ENCODE measurements at places on chromosomes 1 and 21.

GRCh38 chr21:38511662-38512243 lies 13.5 kb upstream of the ERG start:
- DNase-seq = no peak

GRCh38 chr1:245588116-245588639 lies 433.4 kb downstream of the KIF26B start:
- DNase-seq = no peak

DNA sequence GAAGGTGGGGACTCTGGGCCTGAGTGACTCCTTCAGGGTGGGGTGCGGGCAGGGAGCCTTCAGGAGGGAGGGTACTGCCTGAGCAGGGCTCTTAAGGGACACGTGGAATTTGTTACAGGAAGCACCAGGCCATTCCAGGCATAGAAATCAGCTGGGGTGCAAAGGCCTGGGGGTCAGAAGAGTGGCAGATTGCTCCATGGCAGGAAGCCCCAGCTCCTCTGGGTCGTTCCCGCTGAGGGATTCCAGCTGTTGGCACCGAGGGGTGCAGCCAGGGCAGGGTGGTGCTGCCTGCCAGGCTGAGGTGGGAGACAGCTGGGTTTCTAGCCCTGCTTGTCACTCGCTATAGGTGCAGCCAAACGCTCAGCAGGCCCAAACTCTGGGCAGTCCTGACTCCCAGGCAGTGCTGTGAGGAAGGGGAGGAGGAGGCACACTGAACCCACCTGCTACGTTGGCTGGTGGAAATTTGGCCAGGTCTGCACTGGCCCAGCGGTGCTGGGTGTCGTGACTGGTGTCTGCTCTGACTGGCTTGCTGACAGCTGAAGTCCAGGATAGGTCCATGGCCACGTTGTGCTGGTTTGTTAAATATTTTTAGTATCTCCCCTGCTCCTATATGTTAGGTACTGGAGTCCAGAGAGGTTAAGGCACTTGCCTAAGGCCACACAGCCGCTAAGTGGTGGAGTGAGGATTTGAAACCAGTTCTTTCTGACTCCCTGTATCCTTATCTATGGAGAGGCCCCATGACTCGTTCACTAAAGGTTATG lies 19.3 kb downstream of the TNFRSF1B start:
- no peak for DNase-seq

DNA sequence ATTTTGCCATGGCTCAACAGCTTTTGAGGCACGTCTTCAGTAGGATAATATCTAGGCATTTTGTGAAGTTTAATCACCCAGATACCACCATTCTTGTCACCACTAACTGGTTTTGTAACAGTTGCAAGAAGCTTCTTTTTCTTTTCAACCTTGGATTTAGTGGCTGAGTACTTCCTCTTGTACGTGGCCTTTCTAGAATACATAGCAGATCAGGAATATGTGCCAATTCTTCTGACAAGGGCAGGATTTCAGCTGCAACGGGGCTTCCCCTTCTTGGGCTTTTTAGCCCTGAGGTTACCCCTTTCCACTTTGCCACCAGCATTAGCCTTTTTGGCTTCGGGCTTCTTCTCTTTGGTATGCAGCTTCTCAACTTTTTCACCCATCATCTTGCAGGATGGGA lies 79.3 kb upstream of the WARS2 start:
- no peak for DNase-seq

- no peak for DNase-seq
Measured at GRCh38 chr1:115545096-115545720, 96.6 kb upstream of the VANGL1 start.

- DNase-seq = peak; percentile 80
Measured at GRCh38 chr1:119453021-119453420, 38.1 kb downstream of the HSD3B2 start.

- DNase-seq = no peak
Measured at GRCh38 chr1:66295803-66296202, 238.2 kb upstream of the SGIP1 start.

GRCh38 chr1:36654586-36654985 lies 171.9 kb upstream of the CSF3R start:
- DNase-seq = no peak

- no peak for DNase-seq
Measured at GRCh38 chr1:151835596-151835995, 4.0 kb upstream of the RORC start.

- peak; percentile 72 for DNase-seq
Measured at GRCh38 chr1:150165622-150166612, 16.2 kb downstream of the PLEKHO1 start.

DNA sequence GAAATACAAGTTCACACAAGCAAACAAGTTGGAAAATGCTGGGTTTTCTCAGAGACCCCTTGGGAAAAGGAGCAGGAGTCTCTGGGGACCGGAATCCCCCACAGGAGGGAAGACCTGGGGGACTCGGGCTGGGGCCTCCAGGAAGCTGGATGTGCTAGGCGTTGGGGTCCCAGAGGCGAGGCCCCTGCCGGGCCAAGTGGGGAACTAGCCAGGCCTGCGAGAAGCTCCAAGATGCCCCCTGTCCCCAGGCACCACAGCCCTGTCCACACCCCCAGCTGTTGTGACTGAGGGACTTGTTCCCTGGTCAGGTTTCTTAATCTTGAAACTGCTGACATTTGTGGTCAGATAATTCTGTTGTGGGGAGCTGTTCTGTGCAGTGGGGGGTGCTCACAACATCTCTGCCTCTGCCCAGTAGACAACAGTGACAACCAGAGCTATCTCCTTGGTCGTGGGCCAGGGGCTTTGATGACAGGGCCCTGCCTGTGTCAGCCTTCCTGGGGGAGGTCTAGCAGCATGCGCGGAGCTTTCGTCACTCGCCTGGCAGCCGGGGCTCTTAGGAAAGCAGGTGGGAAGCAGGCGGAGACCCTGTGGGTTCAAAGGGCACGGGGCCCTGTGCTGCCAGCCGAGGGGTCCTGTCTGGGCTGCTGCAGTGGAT lies 126.4 kb upstream of the ARHGEF16 start:
- DNase-seq = peak; percentile 38

DNA sequence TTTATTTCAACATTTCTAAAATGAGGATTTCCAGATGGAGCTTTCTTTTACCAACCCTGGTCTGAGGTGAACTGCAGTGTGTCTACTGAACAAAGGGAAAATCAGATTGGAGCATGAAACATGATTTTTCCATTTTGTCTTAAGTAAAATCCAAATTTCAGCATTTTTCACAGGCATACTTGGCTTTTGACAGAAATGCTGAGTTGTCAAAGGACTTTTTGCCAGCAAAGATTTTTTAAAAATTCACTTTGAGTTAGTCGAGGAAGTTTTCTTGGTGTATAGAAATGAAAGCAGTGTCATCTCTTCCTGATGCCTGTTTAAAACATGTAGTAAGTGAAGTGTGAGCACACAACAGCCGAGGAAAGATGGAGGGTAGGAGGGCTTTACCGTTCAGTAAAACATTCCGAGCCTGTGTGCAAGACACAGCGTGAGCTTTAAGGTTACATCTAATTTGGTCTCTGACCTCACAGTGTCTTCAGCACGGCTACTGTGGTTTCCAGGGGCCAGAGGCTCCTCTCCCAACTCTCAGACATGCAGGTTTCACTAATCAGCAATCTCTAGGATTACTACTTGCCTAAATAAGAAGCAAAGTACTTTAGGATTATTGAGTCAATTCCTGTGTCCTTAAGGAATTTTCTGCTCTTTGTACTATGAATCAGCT lies 45.9 kb downstream of the SAMD13 start:
- DNase-seq = peak; percentile 33

- no peak for DNase-seq
Measured at GRCh38 chr1:46248122-46248920, 758 bp downstream of the RAD54L start.

- no peak for DNase-seq
Measured at GRCh38 chr1:172004671-172005070, 163.4 kb downstream of the DNM3 start.

DNA sequence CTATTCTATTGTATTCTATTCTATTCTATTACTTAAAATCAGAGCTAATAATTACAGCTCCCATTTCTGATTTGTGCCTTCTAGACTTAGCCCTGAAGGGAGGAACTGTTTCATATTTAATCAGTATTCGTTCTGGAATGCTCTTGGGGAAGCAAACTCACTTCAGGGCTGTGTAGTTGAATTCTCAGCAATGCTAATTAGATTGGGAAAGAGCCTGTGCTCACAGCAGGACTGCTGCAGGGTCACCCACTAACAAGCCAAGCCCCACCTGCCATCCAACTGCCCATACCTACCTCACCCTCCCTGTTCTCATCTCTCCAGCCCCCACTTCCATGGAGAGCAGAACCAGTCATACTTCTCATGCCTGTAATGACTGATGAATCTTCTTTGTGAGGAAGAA lies 464.2 kb downstream of the PTPRU start:
- DNase-seq = no peak

- peak; percentile 46 for DNase-seq
Measured at GRCh38 chr21:37266515-37267221, 466 bp downstream of the VPS26C start.

DNA sequence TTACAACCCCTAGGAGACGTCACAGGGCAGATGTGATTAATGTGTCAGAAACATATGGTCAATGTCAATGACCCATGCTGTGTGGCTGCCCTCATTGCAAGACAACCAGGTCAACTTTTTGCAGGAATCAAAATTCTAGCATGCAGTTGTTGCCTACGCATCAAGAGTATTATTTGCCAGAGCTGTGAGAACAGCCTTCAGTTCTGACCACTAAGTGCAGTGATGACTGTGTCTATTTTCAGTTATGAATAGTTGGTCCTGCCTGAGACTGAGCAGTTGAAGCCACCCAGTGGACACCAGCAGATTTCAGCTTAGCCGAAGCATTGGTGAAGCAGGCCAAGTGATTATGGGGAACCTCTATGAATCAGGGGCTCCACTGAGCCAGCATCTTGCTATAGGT lies 47.3 kb downstream of the LYPLAL1 start:
- DNase-seq = peak; percentile 70

- no peak for DNase-seq
Measured at GRCh38 chr1:74908797-74909196, 175.8 kb downstream of the TYW3 start.

DNA sequence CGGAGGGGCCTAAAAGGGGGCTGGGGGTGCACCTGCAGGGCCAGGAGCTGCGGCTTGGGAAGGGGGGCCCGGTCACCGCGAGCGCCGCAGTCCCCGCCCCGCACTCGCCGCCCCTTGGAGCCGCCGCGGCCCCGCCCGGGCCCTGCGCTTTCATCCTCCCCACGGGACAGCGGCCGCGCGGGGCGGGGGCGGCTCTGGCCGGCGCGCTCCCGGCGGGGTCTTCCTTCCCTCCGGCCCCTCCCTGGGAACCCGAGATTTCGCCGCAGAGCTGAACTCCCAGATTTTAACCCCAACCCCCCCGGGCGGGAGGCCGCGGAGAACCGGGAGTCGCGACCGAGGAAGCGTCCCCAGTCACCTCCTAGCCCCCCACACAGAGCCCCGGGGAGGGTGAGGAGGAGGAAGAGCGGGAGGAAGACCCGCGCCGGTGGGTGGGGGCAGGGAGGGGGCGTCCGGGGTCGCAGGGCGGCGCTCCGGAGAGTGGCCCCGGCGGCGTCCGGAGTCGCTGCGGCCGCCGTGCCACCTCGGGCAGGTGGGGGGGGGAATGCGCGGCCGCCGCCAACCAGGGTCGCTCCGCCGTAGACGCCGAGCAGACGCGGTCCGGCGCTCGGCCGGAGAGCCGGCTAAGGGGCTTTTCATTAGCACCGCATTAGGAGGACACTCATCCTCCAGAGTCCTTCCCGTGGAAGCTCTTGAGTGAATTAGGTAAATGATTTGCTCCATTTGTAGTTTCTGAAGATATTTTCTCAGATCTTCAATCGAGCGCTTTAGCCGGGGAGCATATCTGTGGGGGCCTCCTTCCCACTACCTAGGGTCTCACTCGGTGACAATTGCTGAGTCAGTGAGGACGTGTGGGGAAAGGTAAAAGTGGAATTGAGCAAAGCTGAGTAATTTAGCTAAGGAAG lies 31.6 kb upstream of the NFIA start:
- DNase-seq = peak; percentile 9

- no peak for DNase-seq
Measured at GRCh38 chr1:162561616-162562469, at the start of gene UAP1. Gene UAP1 (plus strand): TSS chr1:162561722. CDS start chr1:162566069, 4,347 bp downstream.

DNA sequence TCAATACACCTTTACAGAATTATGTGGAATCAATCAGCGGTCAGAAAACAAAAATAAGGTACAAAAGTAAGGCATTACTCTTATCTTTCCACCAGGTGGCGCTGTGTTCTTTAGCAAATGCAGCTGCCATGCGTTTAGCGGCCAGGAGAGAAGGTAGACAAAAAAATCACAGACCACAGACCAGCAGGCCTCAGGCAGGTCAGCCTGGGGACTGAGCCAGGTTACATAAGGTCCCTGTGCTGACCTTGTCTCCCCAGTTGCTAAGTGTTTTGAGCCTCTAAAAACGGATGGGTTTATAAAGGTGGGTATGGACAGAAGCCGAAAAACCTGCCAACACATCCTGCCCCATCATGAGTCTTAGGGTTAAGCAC lies 2.8 kb downstream of the RGS16 start:
- DNase-seq = peak; percentile 88

DNA sequence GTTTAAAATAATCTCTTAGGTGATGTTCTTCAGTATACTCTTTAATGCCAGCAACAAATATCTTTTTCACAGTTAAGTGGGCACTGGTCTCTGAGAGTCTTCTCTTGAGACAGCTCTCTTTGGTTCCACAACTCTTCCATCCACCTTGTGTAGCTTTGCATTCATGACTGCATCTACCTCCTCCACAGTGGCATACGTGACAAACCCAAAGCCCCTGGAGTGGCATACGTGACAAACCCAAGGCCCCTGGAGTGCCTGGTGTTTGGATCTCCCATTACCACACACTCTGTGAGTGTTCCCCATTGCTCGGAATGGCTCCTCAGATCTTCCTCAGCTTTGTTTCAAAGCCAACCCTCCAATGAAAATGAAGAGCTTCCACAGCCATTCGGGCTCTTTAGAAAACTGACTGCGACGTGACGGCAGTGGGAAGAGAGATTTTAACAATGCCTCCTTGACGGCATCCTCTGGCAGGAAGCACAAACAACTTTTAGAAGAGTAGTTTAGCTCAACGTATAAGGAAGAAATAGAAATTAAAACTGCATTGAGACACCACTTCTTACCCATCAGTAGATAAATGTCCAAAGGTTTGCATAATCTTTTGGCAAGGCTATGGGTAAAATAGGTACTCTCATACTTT lies 45.8 kb downstream of the SLC30A7 start:
- no peak for DNase-seq

DNA sequence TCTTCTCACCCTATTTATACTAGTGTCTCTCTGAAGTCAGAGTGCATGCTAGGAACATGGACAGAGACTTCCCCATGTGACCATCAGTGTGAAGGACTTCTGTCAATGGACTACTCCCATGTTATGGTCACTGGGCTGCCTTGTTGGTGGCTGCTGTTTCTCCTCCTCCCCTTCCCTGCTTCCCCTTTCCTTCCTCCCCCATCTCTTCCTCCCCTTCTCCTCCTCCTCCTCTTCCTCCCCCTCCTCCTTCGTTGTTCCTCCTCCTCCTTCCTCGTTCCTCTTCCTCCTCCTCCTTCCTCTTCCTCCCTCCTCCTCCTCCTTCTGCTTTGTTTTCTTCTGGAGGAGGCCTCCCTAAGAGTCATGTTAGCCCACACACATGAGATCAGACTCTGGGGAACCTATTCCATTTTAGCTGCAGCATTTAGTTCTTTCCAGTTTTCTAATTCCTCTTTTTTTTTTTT lies 35.8 kb downstream of the IER5 start:
- no peak for DNase-seq
